ENCODE measurements at places on chromosomes 2 and 18.

DNA sequence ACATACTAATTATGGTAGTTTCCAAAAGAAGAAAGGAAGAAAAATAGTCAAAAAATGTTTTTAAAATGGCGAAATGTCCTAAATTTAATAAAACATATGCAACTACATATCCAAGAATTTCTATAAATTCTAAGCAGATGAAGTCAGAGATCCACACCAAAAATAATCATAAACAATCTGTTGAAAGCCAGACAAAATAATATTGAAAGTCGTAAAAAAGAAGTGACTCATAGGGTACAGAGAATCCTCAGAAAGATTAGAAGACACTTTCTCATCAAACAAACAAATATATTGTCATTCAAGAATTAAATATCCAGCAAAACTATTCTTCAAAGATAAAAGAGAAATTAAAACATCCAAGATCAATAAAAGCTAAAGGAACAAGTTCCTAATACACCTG lies 281.4 kb upstream of the ZNF804A start:
- DNase-seq: no peak

DNA sequence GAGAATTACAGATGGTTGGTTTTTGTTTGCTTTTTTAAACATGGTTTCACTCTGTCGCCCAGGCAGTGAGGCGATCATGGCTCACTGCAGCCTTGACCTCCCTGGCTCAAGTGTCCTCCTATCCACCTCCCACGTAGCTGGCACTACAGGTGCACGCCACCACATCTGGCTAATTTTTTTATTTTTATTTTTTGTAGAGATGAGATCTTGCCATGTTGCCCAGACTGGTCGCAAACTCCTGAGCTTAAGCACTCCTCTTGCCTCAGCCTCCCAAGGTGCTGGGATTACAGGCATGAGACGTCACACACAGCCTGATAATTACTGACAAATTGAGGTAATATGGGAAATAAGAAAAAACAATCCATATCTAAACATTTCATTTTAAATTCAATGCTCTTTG lies 110.5 kb upstream of the ZSWIM2 start:
- DNase-seq: no peak

- no peak for DNase-seq
Measured at GRCh38 chr18:62164855-62165487, 21.9 kb downstream of the PIGN start.

GRCh38 chr2:10620481-10620880 lies 69.3 kb downstream of the NOL10 start:
- DNase-seq: no peak

GRCh38 chr18:14943967-14944636 lies 196.1 kb downstream of the ANKRD30B start:
- DNase-seq: no peak

- no peak for DNase-seq
Measured at GRCh38 chr2:18558458-18558857, 2.0 kb downstream of the RDH14 start.

GRCh38 chr2:222606306-222606705 lies 49.6 kb downstream of the FARSB start:
- DNase-seq: no peak

DNA sequence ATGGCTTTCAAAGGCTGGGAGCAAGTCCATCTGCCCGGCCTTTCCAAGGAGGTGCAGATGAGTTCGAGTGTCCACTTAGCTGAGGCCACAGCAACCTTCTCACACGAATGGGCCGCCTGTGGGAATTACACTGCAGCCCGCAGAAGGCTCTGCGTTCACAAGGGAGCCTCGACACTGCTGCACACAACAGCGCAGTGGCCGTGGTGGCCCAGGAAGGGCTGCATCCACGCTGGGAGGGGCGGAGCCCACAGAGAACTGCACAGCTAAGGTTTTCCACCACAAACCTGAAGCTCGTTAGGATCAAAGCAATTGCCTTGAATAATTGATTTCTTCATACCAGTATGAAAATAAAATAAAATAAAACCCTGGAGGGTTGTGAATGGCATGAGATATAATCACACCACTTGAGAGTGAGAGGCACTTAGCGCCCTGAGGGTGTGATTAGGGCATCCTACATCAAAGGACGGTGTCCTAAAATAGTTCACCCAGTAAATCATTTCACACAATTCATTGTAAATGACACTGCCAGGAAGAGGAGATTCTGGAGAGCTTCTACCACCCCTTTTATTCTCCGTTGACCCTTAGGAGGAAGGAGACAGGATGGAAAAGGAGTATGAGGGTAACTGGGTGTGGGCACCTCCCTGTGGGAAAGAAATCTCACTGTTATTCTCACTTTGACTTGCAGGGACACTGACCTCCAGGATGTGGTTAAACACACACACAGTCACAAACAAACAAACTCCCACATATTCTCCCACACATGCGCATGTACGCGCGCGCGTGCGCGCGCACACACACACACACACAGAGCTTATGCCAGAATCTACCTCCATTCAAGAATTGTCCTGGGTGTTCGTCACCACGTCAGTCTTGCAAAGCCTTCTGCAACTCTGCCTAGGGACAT lies 256.6 kb upstream of the ID2 start:
- no peak for DNase-seq

- no peak for DNase-seq
Measured at GRCh38 chr2:230170532-230170931, 49.3 kb downstream of the SP110 start.

Measured in right kidney (tissue), 9 donors.